Activated naive CD8-positive, alpha-beta T cell treated with anti-CD3 and anti-CD28 coated beads, Interleukin-2, amount 10 ng/mL, durations not matched to agents 7 days and 5 days (primary cell): ENCODE measurements at places on chromosomes 3 and 15. TPM values are rescaled to one million over a fixed set of nuclear protein-coding genes. Genes with fewer than 3 reads are reported as not detected.

DNA sequence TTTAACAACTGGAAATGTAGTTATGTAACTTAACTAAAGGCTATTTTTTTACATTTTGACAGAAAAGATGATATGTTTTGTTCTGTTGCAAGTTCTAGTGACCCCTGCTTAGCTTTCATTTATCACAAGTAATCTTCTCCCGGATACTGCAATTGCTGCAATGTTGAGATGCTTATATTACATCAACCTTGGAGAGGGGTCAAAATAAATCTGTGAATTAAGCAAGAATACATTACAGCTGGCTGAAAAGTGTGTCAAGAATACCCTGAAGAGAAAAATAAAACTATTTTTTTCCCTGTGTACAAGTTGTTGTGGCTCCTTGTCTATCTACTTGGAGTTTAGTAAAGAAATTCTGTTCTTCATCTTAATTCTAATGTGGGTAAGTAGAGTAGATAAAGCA, 232.1 kb upstream of the GOLIM4 start:
- H3K27ac ChIP-seq = no peak overlapping the region
- no peak for DNase-seq
- no peaks in the 10 kb centered on the region for H3K36me3 ChIP-seq
- H3K27me3 ChIP-seq = peaks cover 2% of the 10 kb centered on the region
- no peak overlapping the region for H3K4me3 ChIP-seq
- H3K4me1 ChIP-seq = no peaks in the 10 kb centered on the region

- no peak for DNase-seq
- H3K27ac ChIP-seq = no peak overlapping the region
- H3K4me3 ChIP-seq = no peak overlapping the region
- H3K27me3 ChIP-seq = no peaks in the 10 kb centered on the region
- H3K4me1 ChIP-seq = no peaks in the 10 kb centered on the region
Observed at GRCh38 chr3:60675424-60675823, 575.8 kb downstream of the FHIT start.

- no peak for DNase-seq
- no peaks in the 10 kb centered on the region for H3K27me3 ChIP-seq
- H3K36me3 ChIP-seq = peaks cover 33% of the 10 kb centered on the region
Observed at GRCh38 chr3:52721002-52721729, 15.3 kb downstream of the SPCS1 start.

DNA sequence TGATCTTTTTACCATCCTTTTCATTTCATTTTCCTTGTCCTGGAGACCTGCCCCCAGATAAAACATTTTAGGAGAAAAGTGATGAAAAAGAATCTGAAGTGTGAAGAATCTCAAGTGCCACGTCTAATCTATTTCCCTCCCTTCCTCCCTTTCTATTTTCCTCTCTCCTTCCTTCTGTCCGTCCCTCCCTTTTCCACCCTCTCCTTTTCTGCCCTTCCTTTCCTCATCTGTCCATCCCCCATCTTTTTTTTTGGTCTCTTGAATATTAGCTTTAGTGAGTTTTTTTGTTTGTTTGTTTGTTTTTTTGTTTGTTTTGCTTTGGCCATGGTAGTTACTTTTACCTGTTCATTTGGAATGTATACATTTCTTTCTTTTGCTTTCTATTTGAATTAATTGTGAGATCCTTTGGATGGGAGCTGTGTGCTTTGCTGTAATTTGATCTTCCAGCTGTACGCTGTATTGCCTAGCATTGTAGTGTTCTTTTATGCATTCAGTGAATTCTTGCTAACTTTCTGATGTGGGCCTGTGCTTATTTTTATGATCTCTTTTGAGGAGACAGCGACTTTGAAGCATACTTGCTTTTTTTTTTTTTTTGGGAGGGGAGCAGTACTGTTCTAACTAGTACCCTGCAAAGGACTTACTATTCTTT, 19.2 kb downstream of the CDIN1 start:
- H3K4me3 ChIP-seq = no peak overlapping the region
- peaks cover 3% of the 10 kb centered on the region for H3K27me3 ChIP-seq
- DNase-seq = no peak
- no peak overlapping the region for H3K27ac ChIP-seq
- H3K4me1 ChIP-seq = peaks cover 5% of the 10 kb centered on the region

GRCh38 chr3:24299806-24300626, 194.6 kb downstream of the THRB start:
- DNase-seq = no peak
- no peak overlapping the region for H3K4me3 ChIP-seq
- no peaks in the 10 kb centered on the region for H3K36me3 ChIP-seq
- no peak overlapping the region for H3K27ac ChIP-seq
- no peaks in the 10 kb centered on the region for H3K4me1 ChIP-seq

GRCh38 chr15:99618941-99619411, 53.2 kb downstream of the MEF2A start:
- H3K4me3 ChIP-seq = no peak overlapping the region
- H3K36me3 ChIP-seq = peaks cover 16% of the 10 kb centered on the region
- H3K4me1 ChIP-seq = peaks cover 16% of the 10 kb centered on the region
- H3K27ac ChIP-seq = no peak overlapping the region

GRCh38 chr15:86362555-86362954, 282.9 kb downstream of the AGBL1 start:
- no peak for DNase-seq
- no peaks in the 10 kb centered on the region for H3K27me3 ChIP-seq
- H3K36me3 ChIP-seq = no peaks in the 10 kb centered on the region
- no peak overlapping the region for H3K27ac ChIP-seq
- no peak overlapping the region for H3K4me3 ChIP-seq

GRCh38 chr3:97610626-97611025, 153.9 kb upstream of the ARL6 start:
- peaks cover 2% of the 10 kb centered on the region for H3K4me1 ChIP-seq
- H3K27ac ChIP-seq = no peak overlapping the region
- H3K36me3 ChIP-seq = no peaks in the 10 kb centered on the region
- no peak for DNase-seq

DNA sequence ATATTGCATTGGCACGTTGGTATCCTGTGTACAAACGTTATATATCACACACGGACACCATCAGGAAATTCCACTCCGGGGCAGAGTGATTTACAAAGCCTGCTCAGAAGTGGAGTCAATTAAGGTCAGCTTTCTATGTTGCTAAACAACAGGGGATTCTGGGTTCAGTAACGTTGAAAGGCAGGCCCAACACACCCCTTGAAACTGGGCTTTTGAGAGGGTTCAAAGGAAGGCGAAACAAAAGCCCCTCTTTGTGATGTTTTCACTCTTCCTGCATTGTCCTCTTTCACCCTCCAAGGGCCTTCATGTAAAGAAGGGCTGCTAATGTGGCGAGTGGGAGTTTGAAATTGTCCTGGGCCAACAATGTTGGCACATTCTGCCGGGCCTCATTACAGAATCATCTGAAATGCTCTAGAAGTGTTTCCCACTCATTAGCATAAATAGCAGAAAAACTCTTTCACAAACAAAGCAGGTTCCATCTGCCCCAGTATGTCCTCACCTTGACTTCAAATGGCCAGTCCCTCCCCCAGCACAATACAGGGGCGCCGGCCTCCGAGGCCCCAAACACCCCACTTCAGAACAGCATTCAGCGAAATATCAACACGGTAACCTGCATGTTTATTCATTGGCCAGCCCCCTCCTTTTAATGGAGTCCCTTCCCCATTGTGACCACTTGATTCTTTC, 76.4 kb downstream of the HES1 start:
- peaks cover 23% of the 10 kb centered on the region for H3K27me3 ChIP-seq
- H3K36me3 ChIP-seq = no peaks in the 10 kb centered on the region
- no peak overlapping the region for H3K27ac ChIP-seq
- DNase-seq = no peak
- no peak overlapping the region for H3K4me3 ChIP-seq
- H3K4me1 ChIP-seq = no peaks in the 10 kb centered on the region

GRCh38 chr3:193656878-193657282, 63.9 kb downstream of the OPA1 start:
- no peak overlapping the region for H3K27ac ChIP-seq
- H3K36me3 ChIP-seq = peaks cover 22% of the 10 kb centered on the region
- no peaks in the 10 kb centered on the region for H3K4me1 ChIP-seq
- no peaks in the 10 kb centered on the region for H3K27me3 ChIP-seq
- no peak overlapping the region for H3K4me3 ChIP-seq

DNA sequence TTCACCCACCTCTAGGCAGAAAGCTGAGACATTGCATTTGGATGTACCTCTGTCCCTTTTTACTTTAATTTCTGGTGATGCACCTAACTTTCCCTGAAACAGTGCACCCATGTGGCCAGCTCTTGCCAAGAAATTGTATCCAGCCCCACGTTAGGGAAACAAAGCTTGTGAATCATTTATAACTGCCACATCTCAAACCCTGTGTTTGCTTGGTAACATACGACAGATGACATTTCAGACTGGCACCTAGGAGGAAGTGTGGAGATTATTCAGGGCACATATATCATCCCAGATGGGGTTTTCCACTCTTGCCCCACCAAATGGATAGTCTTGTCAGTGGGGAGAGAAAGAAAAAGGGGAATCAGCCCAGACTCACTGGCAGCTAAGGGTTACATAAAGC, 2.1 kb downstream of the CYB561D2 start:
- H3K36me3 ChIP-seq = peaks cover 16% of the 10 kb centered on the region
- no peaks in the 10 kb centered on the region for H3K27me3 ChIP-seq
- no peak for DNase-seq
- no peak overlapping the region for H3K27ac ChIP-seq
- peaks cover 47% of the 10 kb centered on the region for H3K4me1 ChIP-seq

Gene MUC20
- total RNA-seq = 3.0 TPM

Gene GOLGA8R
- 35.4 TPM for total RNA-seq

Gene DPH6
- 9.7 TPM for total RNA-seq
